ENCODE measurements at places on chromosomes 1 and 21.

DNA sequence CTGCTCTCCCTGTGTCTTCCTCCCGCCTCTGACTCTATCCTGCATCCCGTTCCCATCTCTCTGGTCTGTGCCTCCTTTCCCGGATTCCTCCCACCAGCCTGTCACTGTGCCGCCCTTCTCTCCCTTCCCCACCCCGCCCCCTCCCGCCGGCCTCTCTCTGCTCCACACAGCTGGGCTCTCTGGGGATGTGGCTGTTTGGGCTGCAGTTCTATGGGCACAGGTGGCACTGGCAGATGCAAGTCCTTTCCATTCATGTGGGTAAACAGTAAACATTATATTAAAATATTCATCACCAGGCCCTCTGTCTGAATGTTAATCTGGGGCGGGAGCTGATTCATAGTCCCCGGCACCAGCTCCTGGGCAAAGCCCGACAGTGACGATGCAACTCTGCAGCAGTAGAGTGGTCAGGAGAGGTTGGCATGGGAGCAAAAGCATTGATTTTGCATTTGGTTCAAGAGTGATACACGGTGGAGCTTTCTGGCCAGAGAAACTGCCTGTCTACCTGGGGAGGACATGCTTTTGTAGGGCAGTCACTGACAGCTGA, 249.3 kb downstream of the TNR start:
- DNase-seq = peak; percentile 46

DNA sequence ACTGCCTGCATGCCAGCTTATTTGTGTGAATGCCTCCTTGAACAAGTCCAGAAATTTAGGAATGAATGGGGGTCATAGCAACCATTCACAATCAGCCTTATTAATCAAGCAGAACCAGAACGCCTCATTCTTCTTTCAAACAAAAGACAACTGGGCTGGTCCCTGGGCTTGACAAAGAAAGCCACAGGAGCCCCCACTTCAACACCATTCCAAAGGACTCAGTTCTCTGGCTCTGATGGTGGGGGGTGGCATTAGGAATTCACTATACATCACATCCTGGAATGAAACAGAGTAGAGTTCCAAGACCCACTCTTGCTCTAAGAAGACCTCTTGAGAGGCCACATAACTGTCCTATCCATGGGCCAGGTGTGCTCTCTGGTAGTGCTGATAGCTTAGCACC, 186.6 kb upstream of the ST6GALNAC5 start:
- DNase-seq = no peak

GRCh38 chr1:234559902-234560676, 49.9 kb downstream of the IRF2BP2 start:
- no peak for DNase-seq

- peak; percentile 23 for DNase-seq
Observed at GRCh38 chr1:246760422-246761347, 36.5 kb downstream of the SCCPDH start.

- no peak for DNase-seq
Observed at GRCh38 chr1:96416111-96416595, 305.4 kb upstream of the PTBP2 start.

DNA sequence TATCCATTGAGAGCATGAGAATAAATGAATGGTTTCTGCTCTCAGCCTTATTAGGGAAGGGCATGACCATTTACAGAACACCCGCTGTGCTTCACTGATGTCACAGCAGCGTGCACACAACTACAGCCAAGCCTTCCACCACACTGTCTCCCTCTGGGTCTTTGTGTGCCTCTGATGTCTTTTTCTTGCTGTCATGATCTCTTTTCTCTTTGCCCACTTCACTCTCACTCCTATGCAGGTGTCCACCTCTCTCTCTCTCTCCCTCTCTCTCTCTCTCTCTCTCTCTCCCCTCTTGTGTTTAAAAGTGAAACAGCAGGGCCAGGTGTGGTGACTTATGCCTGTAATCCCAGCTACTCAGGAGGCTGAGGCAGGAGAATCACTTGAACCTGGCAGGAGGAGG, 232.5 kb upstream of the JUN start:
- DNase-seq = no peak

- no peak for DNase-seq
Observed at GRCh38 chr1:100536031-100536430, 1.9 kb upstream of the GPR88 start.

DNA sequence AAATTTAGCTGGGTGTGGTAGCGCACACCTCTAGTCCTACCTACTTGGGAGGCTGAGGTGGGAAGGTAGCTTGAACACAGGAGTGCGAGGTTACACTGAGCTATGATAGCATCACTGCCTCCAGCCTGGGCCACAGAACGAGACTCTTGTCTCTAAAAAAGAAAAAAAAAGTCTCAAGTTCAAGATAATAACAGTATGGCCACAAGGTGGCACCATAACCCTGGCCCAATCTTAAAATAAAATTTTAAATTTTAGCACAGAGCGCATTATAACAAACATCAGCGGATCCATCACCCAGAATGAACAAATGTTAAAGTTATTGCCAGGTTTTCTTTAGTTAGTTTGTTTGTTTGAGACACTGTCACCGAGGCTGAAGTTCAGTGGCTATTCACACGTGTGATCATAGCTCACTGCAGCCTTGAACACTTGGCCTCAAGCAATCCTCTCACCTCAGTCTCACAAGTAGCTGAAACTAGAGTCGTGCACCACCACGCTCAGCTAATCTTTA, 2.9 kb upstream of the HTR6 start:
- peak; percentile 63 for DNase-seq

Measured in brain (organoid and tissue), 16 donors.